CD4-positive, alpha-beta T cell treated with Interleukin-1 beta for 1 hour (primary cell): ENCODE measurements at places on chromosomes 3 and 15.
A peak's percentile ranks its signal among the peaks of the same experiment; 100 is the strongest.

- no peak for DNase-seq
These were observed 56.1 kb upstream of the SKIL start for GRCh38 chr3:170301405-170301804.

DNA sequence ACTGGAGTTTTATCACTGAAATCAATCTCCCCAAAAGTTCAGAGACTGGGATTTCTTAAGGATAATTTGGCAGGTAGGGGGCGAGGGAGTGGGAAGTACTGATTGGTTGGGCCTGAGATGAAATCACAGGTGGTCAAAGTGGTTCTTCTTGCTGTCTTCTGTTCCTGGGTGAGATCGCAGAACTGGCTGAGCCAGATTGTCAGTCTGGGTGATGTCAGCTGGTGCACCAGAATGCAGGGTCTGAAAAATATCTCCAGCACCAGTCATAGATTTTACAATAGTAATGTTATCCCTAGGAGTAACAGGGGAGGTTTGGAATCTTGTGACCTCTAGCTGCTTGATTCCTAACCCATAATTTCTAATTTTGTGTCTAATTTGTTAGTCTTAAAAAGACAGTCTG lies 86.7 kb upstream of the SLC25A36 start:
- no peak for DNase-seq

GRCh38 chr3:128629936-128630335 lies 20.7 kb downstream of the RPN1 start:
- no peak for DNase-seq

GRCh38 chr15:91782221-91782620 lies 71.3 kb upstream of the SLCO3A1 start:
- no peak for DNase-seq

- DNase-seq = no peak
These were observed 26.6 kb upstream of the MGA start for GRCh38 chr15:41633609-41634008.

- DNase-seq = no peak
These were observed 59.7 kb upstream of the BDH1 start for GRCh38 chr3:197615430-197615829.

- no peak for DNase-seq
These were observed 32.8 kb downstream of the CACNA2D2 start for GRCh38 chr3:50470658-50471057.

- no peak for DNase-seq
These were observed at the start of gene MINDY4B for GRCh38 chr3:150905339-150905738. MINDY4B (minus strand) TSS chr3:150905439; CDS start chr3:150905439, 0 bp downstream.

- DNase-seq = no peak
These were observed 5.0 kb upstream of the FOXB1 start for GRCh38 chr15:59998950-59999611.

- DNase-seq = no peak
These were observed 151.5 kb downstream of the B3GALNT1 start for GRCh38 chr3:160953686-160954085.

GRCh38 chr3:101262393-101263240 lies 57.8 kb downstream of the IMPG2 start:
- no peak for DNase-seq

DNA sequence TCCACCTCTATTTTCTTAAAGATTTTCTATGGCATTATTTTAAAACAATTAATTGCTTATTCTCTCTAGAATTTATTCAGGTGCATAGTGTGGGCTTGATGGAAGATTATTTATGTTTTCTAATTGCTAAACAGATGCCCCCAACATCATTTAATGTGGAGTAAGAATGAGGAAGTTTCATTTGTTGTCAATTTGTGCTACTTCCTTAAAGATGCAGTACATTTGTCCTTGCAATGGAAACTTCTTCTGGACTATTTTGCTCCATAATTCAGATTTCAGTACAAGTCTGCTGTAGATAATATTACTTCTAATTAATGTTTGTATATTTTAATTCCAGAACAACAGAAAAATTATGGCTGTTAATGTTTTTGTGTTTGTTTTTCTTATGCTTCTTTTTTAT lies 104.8 kb downstream of the TGFBR2 start:
- no peak for DNase-seq

DNA sequence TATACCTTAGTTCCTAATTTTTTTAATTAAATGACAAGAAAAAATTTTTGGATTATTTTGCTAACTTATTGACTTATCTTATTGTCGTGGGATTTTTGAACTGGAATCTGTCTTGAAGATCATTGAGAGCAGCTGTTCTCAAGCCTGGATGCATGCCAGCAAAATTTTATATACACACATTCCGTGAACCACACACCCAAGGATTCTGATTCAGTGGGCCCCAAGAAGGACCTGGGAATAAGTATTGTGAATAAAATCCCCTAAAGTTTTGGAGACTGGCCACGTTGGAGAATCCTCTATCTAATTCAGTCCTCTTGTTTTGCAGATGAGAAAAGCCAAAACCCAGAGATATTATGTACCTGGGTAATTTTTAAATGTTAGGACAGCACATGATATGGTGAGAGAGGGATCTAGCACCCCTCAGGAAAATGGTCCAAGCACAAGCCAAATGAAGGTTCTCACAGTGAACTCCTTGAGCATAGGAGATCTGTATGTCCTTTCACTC lies 55.2 kb downstream of the UNC13C start:
- DNase-seq = no peak

DNA sequence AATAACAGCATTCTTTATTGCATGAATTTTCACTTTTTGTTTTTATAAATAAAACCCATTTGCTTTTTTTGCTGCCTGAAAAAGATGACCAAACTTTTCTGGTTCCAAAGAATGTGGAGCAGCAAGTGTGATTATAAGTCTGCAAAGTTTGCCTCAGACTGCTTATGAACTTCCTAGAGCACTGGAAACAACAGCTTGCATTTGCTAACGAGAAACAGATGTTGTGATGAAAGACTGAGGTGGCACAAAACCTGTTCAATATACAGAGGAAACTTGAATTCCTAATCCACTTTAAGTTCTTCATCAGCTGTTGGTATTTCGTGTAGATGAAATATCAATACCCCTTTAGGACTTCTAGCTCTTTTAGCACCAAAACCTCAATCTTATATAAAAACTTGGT lies 9.3 kb downstream of the ZPLD1 start:
- no peak for DNase-seq

DNA sequence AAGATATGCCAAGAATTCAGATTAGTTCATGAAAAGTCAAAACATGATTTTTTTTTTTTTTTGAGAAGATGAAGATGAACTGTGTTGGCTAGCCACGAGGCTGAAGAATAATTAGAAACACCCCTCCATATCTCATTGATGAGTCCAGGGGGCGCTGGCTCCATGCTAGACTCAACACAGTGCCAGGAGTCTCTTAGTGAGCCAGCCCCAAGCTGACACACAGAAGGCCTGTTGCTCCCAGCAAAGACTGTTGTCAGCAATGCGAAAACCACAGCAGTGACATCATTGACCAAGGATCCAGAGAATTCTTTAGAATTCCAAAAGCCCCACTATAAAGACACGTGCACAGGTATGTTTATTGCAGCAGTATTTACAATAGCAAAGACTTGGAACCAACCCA lies 185.2 kb downstream of the ANXA2 start:
- DNase-seq = no peak

- DNase-seq = no peak
These were observed 40.8 kb downstream of the RARB start for GRCh38 chr3:25468866-25469319.

DNA sequence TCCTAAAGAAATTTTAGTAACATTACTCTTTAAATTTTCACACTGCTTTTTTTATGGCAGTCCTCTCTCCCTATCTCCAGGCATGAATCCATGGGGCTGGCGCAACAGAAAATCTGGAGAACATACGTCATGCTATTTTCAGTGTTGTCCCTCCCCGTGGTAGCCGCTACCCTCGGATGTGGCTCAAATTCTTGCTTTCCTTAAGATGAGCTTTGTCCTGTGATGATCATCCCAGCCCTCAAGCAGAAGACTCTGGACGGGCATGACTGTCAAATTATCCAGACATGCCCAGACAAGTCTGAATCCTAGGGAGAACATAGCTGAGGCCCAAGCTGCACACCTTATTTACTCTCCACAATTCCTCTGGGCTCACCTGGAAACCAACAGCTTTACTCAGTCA lies 49.1 kb downstream of the FMN1 start:
- DNase-seq = no peak

- no peak for DNase-seq
These were observed 87.3 kb upstream of the ROPN1 start for GRCh38 chr3:124078953-124079911.

DNA sequence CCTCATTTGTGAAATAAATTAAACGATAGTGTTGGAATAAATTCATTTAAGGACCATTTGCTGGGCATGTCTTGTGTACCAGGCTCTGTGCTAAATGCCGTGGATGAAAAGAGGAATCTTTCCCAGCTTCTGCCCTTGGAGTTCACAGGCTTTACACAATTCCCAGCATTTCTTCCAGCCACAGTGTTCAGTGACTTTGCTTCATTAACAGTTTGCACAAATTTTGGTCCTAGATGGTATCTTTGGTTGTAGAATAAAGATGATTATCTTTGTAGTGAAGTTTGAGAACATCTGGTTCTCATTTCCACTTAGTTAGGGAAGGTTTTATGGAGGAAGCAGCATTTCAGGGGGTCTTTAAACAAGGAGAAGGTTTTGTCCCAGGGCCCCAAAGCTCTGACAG lies 100.1 kb downstream of the LRTM1 start:
- DNase-seq = no peak

DNA sequence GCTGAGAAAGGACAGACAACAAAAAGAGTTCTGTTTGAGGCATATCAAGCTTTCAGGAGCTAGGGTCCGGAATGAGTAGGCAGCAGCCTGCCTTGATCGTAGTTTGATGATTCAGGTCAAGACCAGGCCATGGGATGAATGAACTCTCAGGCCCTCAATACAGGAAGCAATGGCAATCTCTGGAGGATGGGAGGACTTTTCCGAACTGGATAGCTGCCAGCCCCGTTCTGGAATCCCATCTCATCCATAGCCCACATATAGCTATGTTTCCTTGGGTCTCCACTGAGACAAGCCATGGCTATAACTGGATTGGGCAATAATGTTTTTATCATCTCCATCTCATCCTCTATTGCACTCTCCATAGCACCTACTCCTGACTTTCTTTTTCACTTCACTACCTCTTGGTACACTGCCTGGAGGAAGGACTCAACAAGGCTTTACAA lies 12.8 kb downstream of the AHSG start:
- DNase-seq = no peak

DNA sequence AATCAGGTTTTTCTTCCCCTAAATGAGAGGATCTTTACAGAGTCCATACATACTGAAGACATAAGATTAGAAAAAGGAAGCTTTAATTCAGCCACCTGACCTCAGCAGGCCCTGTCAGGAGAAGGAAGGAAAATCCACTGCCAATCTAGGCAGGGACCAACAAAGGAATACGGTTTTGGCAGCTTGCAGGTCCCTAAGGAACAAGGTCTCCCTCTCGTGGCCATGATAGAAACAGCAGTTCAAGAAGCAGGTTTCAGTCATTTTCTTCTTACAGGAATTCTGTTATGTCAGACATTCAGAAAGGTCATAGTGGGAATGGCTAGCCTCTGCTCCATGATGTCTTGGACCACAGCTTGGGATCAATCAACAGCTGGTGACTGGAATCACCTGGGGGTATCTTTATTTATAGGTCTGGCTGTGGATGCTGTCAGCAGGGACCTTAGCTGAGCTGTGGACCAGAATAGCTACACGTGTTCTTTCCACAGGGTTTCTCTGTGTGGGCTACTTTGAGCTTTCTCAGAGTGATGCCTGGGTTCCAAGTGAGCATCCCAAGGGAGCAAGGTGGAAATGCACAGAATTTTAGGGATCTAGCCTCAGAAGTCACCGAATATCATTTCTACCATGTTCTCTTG lies 9.4 kb upstream of the CMSS1 start:
- peak; percentile 46 for DNase-seq

GRCh38 chr15:60479361-60480110 lies 594 bp upstream of the ICE2 start:
- DNase-seq = peak; percentile 17

DNA sequence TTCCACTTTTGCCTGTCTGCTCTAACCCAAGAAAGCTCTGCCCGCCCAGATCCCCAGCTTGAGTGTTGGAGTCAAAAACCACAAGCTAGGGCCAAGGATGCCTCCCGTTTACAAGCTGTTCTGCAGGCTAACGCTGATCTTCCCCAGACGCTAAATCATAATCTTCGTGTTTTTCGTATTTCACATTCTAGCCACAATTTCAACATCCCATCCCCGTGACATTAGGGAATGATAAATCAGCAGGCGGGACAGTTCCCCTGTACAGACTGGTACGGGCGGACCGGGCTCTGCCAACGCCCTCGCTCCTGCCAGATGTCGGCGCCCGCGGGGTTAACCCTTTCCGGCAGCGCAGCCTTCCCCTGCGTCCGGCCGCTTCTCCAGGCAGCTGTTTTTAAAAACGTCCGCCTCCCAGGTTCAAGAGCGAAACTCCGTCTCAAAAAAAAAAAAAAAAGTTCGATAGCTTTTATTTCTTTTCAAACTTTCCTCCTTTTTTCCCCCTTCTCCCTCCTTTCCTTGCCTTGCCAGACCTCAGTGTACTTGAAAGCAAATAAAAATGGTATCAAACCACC lies 81.0 kb upstream of the BNC1 start:
- no peak for DNase-seq

- DNase-seq = no peak
These were observed 4.4 kb downstream of the NAALADL2 start for GRCh38 chr3:174863488-174863887.

DNA sequence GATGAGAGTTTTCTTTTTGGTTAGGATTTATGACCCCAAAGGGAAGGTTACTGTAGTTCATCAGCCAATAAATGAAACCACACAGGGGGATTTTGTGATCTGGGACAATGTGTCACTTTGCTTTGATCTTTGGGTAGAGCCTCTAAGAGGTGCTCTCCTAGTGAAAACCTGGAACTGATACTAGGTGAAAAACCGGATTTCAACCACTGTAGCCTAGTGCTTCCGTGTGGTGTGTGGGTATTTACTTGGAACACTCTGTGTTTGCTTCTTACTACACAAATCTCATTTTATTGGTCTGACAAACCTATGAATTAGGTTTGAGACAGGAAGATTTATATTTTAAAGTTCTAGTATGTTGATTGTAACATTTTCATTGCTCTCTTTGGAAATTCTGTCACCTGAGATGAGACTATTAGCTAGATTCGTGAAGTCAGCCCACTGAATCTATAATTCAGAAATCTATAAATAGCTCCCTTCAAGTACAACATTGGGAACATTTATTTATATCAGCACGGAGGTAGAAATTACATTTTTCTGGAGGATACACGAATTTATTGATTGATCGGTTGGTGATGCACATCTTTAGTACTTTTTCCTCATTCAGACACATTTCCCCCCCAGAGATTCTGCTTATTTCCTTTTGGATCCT lies 119.8 kb downstream of the AKAP13 start:
- no peak for DNase-seq

GRCh38 chr3:170809007-170809974 lies 60.7 kb downstream of the RPL22L1 start:
- DNase-seq = peak; percentile 4
